ENCODE measurements at places on chromosomes 7 and 10.

DNA sequence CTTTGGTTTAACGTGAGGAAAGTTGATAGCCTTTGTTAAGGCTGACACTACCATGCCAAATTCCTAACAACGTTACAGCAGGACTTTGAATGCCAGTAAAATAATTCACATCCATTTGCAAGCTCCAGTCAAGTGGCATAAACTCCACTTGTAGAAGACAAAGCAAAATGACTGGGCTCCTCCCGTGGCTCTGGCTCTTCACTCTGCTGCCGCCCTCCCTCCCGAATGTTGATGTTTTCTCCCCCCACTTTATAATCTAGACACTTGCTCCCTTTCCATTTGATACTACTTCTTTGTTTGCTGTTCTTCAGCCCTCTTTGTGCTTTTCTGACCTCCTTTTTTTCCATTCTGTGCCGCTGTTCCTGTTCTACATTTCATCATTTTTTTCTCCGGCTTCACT, 22.8 kb upstream of the ITGB8 start:
- no peak for DNase-seq

GRCh38 chr7:727806-728460, 852 bp upstream of the PRKAR1B start:
- no peak for DNase-seq

DNA sequence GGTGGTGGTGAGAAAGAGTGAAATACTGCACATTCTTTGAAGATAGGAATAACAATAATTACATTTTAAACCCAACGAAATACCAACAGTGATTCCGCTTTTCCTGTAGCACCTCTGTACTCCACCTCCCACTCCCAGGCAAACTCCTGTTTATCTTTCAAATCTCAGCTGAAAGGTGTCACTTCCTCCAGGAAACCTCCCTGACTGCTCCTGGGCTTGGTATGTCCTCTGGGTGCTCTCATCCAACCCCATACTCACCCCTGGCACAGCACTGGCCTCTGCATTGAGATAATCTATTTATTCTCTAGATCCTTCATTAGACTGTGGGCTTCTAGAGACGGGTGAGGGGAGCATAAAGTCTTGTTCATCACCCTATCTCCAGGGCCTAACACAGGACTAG, 148.0 kb downstream of the MYOF start:
- no peak for DNase-seq

DNA sequence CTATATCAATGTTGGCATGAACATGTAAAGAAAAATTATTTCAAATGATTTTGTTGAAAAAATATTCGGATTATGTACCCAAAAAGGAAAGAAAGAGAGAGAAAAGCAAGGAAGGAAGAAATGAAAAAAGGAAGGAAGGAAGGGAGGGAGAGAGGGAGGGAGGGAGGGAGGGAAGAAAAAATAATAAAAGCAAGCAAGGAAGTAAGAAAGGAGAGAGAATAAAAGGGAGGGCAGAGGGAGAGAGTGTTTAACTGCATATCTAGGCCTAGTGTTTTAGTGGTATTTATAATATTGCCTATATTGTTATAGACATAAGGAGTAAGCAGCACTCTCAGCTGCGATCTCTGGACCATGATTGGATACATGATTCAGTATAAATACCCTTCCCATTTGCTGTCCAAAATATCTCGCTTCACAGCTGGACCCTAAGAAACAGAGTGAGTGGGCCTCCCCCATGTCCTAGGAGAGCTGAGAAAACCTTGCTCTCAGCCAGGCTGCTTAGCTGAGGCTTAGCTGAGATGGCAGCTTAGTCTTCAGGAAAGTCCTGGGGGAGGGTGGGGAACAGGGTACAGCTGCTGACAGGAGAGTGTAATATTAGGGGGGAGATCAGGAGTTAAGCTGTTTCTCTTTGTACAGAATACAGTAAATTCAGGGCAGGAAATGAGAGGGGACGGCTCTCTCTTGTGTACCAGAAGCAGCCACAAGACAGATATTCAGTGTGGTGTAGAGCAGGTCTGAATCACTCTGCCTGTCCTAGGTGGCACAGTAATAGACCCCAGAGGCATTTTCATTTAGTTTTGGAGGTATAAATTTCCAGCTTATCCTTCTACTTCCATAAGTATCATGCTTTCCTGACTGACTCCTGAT, 66.8 kb upstream of the TARP start:
- no peak for DNase-seq

- no peak for DNase-seq
These were observed 9.7 kb downstream of the NPTX2 start for GRCh38 chr7:98626460-98627412.

DNA sequence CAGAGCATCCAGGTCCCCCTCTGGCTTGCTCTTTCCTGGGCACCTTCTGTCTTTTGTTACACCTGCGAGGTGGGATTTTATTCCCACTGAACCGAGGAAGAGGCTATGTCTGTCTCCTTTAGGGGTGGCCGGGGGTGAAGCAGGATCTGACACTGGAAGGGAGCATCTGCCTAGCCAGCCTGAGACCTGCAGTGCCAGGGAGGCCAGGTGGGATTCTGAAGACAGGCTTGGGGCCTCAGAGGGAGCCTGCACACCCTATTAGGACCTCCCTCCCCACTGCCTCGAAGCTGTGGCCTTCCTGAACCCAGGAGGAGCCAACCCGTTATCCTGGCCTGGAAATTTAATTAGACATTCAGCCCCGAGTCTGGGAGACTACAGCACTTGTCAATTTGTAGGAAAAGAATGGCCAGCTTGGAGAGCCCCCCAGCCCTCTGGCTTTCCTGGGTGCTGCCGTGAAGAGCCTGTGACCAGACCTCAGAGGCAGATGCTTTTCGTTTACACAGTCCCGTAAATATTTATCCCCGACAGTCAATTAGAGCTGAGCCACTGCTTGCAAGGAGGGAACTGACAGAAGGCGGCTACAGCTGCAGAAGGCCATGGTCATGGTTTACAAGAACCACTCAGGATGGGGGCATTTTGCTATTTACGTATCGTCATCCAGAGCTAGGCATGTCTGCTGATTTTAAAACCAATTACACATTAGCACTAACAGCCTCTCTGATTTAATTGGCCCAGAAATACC, 19.7 kb downstream of the CHAT start:
- DNase-seq, result no peak

DNA sequence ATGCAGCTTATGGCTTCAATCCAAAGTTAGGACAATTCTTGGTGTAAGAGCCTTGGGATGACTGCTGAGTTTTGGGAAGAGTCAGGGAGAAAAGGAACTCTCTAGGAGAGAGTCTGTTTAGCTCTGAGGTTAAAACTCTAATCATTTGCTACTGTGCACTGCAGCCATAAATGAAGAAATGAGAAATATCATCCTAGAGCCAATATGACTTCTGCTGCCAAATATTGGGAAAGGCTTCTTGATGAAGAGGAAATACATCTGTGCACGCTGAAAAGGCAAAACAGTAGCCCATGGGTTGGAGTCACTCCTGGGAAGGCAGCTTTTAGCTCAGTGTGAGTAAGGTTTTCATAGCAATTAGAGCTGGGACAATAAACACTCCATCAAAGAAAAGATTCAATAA, 308.8 kb downstream of the SFMBT2 start:
- no peak for DNase-seq

DNA sequence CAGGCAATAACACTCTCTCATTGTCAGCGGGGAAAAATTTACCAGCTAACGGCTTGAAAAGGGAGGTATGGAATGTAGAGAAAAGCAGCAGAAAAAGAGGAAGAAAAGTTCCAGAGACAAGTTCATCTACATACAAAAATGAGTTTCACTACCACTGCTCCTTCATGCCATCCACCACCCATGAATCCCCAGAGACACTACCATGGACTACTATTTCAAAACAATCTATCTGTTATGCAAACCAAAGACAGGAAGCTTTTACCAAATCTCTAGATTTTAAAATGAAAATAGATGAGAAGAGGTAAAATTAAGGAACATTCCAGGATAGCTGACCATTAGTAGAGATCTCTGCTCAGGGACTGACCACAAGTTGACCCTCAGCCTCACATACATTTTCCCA, 189.0 kb upstream of the GRM3 start:
- no peak for DNase-seq

DNA sequence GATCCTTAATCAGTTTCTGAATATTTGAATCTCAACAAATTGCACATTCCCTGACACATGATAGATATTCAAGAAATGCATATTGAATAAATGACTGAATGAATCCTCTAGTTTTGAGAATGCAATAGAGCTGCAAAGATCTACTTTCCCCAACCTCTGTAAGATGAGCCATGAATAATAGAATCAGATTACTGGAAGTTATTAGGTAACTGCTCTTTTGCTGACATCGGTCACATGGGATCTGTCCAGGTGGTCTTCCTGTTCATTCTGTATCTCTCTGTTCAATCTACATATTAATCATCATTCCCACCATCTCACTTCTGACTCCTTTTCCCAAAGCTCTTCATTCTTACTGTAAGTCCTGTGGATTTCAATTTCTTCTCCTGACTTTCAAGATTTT, 638.7 kb downstream of the SORCS1 start:
- no peak for DNase-seq

All from renal cortex interstitium (tissue), 15 donors.